Central memory CD4-positive, alpha-beta T cell (primary cell): ENCODE measurements at places on chromosomes 7 and 10.

GRCh38 chr7:79212334-79212733 is 241.1 kb downstream of the MAGI2 start:
- no peak for DNase-seq

GRCh38 chr10:29056729-29057128 is 232.1 kb upstream of the LYZL1 start:
- no peak for DNase-seq

DNA sequence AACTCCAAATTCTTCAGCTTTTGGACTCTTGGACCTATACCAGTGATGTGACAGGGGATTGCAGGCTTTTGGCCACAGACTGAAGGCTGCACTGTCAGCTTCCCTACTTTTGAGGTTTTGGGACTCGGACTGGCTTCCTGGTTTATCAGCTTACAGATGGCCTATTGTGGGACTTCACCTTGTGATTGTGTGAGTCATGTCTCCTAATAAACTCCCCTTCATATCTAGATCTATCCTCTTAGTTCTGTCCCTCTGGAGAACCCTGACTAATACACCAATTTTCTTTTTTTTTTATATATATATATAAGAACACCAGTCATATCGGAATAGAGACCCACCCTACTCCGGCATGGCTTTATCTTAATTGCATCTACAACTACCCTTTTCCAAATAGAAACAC is 166.8 kb downstream of the ETV1 start:
- DNase-seq: no peak

GRCh38 chr7:125126376-125126775 is 196.8 kb upstream of the POT1 start:
- DNase-seq: no peak

GRCh38 chr10:95693668-95694534 is at the start of gene TCTN3:
TSS of gene TCTN3 (minus strand) at chr10:95693927. CDS start at chr10:95693899, 28 bp downstream.
- DNase-seq: peak; percentile 98

- no peak for DNase-seq
These were observed 90.7 kb upstream of the C1QL3 start for GRCh38 chr10:16612115-16612980.

- DNase-seq: no peak
These were observed 30.8 kb upstream of the NME8 start for GRCh38 chr7:37817591-37817960.

GRCh38 chr10:124612611-124613498 is 131.3 kb downstream of the FAM53B start:
- peak; percentile 24 for DNase-seq

DNA sequence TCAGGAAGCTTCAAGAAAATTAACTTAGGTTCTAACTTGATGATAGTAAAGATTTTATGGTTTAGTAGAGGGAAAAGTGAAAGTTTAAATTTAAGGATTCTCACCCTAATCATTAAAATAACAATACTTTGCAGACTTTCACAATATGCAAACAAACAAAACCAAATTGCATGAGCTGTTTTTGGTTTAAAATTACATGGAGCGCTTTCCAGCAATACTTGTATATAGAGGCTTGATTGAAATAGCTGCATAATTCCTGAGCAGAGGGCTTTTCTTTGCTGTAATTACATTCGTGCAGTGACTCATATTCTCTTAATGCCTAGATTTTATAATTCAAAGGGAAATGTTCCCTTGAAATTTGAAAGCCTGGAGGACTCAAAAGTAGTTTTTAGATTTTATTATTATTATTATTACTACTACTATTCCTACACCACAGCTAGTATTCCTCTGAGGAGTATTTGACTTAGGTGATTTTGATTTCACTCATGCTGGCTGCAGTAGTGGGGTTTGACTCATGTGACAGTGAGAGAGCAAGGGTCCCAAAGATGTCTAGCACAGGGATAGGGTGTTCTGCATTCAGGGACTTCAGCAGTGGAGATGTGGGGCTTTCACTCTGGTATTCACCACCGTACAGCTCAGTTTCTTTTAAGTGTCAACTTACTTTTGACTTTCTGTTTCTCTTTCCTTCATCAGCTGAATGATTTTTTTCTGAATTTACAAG is 138.1 kb downstream of the ADAM22 start:
- no peak for DNase-seq

- DNase-seq: no peak
These were observed 580.5 kb downstream of the INHBA start for GRCh38 chr7:41122256-41122987.

GRCh38 chr10:14803827-14804226 is 29.1 kb upstream of the FAM107B start:
- DNase-seq: no peak

DNA sequence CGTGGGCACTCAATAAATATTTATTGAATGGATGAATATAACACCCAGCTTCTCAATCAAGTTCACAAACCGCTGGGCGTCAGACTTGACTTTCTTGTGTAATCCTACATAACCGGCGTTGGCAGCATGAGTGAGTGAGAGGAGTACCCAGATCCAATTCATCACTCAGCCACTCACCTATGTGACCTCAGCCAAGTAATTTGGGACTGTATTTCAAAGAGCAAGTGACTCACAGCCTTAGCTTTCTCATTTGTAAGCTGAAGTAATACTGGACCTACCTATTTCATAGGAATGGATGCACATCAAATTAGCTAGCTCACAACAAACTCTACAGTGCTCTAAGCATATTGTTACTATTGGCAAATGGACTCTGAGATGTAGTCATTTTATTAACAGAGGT is 53.8 kb upstream of the FAM204A start:
- no peak for DNase-seq

GRCh38 chr7:151818674-151819519 is 58.0 kb downstream of the PRKAG2 start:
- no peak for DNase-seq

GRCh38 chr10:6748029-6748428 is 168.0 kb upstream of the PRKCQ start:
- DNase-seq: no peak

- DNase-seq: no peak
These were observed 401.6 kb downstream of the KCNMA1 start for GRCh38 chr10:77236029-77236428.

DNA sequence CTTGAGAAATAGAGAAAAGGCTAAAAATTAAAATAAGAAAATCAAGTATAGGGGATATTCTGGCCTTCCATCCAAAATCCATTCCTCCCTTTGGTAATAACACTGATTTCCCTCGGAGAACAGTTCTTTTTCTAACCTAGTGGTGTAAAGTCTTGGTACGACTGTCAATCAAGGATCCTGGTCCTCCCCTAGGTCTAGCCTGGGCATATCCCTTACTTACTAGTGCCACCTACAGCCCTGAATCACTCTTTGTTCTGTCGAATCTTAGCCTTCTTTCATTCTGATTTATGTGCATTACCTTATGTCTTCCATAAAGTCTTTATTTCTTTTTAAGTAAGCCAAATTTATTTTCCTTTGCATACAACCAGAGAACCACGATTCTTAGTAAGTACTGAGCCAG is 298.7 kb upstream of the LRRTM3 start:
- DNase-seq: no peak

DNA sequence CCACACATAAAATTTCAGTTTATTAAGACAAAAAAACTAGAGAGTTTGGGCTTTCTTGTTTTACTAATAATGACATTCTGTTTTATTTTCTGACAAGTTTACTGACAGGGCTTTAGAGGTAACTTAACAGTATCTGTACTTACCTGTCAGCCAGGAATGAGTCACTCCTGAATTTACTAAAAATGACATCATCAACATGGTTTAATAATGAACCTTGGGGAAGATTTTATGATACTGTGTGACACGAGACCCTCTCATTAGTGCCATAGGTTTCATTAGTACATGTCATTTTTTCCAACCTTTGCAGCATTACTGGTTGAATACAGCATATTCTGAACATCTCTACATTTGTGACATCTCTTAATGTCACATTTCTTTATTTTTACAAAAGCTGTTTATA is 131.1 kb downstream of the KCND2 start:
- DNase-seq: no peak

GRCh38 chr7:150340875-150341262 is 560 bp downstream of the RARRES2 start:
- no peak for DNase-seq

DNA sequence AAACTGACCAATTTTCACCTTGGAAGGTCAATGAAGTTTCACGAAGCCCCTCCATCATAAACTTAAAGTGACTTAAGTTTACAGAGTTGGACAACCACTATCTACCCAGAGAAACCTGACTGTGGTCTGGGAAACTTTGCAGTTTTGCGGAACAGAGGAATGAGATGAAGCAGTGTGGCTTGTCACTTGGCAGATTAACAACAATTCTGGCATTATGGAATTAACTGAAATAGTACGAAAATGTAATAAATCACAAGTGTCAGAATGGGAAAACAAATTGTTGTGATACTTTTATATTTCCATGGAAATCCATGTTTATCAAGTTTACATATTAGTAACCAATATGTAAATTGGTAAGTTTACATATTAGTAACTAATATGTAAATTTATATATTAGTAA is 4.9 kb downstream of the KMT2C start:
- DNase-seq: no peak

GRCh38 chr10:107579970-107580369 is 415.5 kb upstream of the SORCS1 start:
- no peak for DNase-seq
